ENCODE measurements at places on chromosomes 6 and 20. TPM values are rescaled to one million over a fixed set of nuclear protein-coding genes. Genes with fewer than 3 reads are reported as not detected.
A peak's percentile ranks its signal among the peaks of the same experiment; 100 is the strongest.

DNA sequence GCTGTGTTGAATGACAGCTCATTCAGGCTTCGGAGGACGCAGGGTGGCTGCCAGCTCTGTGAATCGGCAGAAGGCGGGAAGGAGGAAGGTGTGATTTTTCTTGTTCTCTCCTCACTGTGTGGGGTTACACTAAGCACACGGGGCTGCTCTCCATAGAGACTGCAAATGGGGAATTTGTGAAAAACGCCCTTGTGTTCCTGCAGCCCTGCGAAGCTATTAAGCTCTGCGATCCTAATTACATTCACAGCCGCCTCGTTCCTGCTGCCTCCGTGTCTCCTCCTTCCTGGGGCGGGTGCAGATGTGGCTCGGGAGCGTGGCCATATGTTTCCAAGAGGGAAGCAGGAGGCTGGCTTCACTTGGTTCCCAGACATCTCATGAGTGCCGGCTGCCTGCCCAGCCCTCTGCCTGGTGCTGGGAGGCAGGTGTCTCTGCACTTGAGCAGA is 124.0 kb downstream of the TOX2 start:
- no peak for DNase-seq

- peak; percentile 79 for DNase-seq
These were observed 44.5 kb downstream of the RBM38 start for GRCh38 chr20:57435498-57436222.

GRCh38 chr6:93318121-93318520 is 101.2 kb downstream of the EPHA7 start:
- no peak for DNase-seq

- no peak for DNase-seq
These were observed 309.9 kb upstream of the OPRM1 start for GRCh38 chr6:153729189-153729588.

DNA sequence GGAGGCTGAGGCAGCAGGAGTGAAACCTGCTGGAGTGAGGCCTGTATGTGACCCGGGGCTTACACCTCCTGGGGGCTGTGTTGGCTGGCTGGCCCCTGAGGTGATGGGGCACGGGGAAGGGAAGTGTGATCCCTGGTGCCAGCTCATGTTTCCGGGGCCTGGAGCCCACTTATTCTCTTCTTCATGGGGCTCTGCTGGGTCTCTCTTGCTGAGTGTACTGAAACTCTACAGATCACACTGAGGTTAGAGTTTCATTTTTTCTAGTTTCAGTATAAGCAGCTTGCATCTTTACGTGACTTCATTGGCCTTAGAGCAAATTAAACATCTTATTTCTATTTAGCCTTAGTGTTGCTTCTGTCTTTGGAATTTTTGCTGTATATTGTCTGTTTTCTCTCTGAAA is 96.2 kb downstream of the ANKS1A start:
- no peak for DNase-seq

DNA sequence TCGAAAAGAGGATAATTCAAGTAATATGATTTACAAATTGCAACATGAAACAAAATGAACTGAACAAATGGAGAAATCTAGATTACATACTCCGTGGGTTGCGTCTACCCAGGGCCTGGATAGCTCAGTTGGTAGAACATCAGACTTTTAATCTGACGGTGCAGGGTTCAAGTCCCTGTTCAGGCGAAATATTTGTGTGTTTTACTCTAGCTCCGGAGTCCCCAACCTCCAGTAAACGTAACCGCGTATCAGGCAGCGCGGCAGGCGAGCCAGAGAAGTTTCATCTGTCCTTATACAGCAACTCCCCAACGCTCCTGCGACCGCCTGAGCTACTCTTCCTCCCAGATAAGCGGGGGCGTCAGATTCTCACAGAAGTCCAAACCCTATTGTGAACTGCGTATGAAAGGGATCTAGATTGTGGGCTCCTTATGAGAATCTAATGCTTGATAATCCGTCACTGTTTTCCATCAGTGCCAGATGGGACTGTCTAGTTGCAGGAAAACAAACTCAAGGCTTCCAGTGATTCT is 176.1 kb downstream of the TRIM27 start:
- DNase-seq = no peak

DNA sequence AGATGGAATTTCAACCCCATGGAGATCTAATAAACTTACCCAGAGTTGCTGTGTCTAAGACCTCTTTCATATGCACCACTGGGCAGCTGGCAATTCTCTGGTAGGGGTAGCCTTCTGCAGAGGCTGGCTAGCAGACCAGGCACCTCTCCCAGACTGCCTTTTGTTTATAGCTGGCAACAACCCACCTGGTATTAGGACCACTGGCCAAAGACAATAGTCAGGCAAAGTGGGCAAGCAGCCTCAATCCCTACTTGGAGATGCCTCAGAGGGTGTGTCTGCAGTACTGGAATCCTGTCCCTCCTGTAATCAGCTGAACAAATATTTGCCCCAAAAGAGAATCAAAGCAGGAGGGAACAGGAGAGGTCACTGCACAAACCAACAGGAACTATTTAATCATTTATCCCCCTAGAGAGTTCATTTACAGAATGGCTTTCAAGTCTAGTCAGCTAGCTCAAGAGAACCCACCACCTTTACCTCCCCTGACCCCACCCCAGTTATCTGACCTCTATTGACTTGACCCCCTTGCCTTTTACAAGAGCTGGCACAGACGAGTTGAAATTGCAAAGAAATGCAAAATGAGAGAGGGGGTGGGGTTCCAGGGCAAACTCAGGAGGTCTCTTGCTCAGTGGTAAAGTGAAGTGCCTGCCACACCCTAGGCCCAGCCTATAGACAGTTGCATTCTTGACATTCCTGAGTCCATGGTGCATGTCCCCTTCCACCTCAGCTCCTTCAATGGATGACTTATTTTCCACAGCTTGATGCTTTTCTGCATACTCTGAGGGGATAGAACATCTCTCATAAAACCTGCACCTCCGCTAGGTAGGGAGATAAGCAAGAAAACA is 2.8 kb downstream of the BCL2L1 start:
- peak; percentile 63 for DNase-seq

DNA sequence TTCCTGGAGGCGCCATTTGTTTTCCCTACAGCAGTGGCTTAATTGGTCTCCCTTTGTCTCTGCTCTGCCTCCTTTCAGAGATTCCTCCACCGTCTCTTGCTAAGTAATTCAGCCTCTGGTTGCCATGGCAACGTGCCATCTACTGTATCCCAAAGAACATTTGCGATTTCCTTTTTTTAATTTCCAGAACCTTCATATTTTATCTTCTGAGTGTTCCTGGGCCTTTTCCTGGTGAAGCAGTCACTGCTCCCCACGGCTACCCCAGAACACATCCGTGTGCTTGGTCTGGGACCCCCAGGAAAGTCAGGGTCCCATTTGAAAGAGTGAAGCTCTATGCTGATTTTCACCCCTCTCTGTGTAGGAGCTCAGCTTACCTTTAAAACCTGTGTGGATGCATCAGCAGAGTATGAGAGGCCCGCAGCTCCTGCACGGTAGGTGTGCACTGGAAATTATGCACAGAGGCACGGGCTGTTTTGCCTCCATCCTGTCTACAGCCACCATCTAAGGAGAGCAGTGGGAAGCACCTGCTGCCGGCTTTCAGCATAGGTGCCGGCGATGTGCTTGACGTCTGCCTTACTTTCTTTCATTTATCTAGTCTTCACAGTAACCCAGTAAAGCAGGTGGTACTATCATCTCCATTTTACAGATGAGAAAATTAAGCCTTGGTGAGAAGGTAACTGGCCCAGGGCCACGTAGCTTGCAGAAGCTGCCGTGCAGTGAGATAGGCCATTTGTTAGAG is 122.8 kb downstream of the SYCP2 start:
- DNase-seq = peak; percentile 0

- no peak for DNase-seq
These were observed 508.9 kb upstream of the SOX4 start for GRCh38 chr6:21084656-21085055.

- DNase-seq = no peak
These were observed 146.8 kb downstream of the LAMA2 start for GRCh38 chr6:129029778-129030177.

- DNase-seq = peak; percentile 66
These were observed 32.4 kb upstream of the PBOV1 start for GRCh38 chr6:138250513-138251247.

DNA sequence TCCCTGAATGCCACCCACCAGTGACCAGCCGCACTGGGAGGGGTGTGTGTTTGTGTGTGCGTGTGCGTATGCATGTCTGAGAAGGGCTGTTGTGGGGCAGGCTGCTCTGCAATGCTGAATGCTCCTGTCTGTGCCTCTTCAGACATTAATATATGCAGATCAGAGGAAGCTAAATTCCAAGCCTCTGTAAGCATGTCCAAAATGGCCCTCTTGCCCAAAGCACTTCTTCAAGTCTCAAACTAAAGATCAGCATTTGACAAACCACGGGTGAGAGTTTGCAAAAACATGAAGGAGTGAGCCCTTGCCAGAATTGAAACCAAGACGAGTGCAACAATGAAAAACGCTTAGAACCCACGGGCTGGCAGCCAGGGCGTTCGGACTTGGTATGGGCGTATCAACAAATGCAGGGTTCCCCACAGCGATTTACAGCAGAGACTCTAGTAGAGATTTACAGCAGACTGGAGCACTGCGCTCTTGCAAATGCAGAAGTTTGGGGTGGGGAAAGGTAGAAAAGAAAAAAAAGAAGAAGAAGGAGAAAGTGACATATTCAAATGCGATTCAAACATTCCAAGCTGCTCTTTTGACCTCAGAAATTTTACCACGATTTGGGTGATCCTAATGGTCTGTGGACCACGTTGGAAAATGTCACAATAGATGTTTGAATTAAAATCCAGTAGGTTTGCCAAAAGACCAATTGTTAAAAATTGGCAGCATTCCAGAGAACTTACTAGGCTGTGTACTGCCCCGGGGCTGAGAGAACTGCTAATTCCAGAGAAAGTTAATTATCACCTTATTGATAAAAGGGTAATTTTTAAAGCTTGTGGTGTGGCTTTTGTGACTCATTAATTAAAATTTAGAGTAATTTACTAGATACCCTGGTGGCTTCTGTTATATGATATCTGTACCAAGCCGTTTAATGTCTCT is 3.5 kb downstream of the SCML4 start:
- DNase-seq = no peak

DNA sequence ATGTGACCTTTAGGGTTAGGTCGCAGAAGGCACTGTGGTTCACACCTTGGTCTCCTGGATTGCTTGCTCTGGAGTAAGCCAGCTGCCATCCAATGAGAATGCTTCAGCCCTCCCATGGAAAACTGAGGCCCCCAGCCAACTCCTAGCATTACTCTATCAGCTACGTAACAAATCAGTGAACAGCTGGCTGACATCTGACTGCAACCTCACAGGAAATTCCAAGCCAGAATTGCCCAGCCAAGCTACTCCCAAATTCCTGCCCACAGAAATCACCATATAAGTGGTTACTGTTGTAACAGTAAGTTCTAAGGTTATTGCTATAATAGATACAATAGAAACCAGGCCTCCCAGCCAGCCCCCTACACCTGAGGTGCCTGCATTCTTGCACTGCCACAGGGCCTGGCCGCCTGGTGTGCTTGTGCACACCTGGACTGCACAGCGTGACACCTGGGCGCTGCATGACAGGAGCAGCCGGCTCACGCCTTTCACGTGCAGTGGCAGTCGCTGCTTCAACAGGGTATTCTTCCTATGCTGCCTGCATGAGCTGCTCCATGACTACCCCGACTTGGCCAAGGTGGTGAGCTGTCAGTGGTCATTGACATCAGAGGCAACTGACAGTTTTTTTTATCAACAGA is 429.7 kb upstream of the RUNX2 start:
- DNase-seq = no peak

GRCh38 chr6:45643126-45643525 is 265.4 kb upstream of the SUPT3H start:
- DNase-seq = no peak

DNA sequence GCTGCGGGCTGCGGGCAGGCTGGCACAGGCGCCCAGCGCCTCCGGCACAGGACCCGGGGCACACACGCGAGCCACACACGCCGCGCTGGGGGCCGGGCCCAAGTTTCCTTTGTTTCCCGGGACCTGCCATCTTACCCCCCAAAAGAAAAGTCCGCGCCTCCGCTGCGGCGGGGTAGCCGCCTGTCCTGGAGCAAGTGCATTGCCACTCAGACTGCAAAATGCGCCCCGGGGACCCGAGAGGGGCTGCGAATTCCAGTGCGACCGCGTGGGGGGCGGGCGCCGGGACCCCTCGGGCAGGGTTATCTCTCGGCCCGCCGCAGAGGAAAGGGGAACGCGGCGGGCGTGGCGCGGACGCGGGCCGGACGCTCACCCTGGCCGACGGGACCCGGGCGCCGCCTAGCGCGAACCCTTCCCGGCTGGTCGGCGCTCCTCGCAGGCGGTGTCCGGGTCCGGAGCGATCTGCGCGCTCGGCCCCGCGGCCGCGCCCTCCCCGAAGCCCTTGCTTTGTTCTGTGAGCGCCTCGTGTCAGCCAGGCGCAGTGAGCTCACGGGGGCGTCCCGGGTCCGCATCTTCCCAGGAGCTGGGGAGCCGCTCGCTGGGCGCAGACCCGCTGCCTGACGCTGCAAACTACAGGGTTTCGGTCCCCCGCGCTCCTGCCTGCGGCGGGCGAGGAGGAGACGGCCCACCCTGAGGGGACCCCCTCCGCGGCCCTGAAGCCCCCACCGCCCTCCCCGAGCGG is 639 bp upstream of the CD24 start:
- peak; percentile 53 for DNase-seq

DNA sequence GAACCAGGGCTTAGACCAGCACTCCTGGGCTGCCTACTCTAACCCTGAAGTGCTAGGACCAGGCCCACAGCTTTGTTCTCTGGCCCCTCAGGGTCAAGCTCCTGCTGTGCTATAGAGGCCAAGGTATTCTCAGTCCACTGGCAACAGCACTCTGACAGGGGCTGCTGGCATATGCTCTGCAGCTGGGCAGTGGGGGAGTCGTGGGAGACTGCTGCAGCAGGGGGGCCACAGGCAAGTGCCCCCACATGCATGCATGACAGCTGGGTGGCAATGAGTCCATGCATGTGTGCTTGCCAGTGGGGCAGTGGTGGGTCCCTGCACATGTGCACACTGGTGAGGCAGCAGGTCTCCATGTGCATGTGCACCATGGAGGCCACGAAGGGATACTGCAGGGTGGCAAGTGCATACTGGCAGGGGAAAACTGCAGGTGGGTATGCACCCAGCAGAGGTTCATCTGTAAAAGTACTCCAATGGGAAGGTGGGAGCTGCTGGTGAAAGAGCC is 364.9 kb upstream of the IRAK1BP1 start:
- no peak for DNase-seq

GRCh38 chr6:55694148-55694547 is 115.2 kb upstream of the HMGCLL1 start:
- peak; percentile 56 for DNase-seq

GRCh38 chr6:93059911-93060310 is 359.4 kb downstream of the EPHA7 start:
- no peak for DNase-seq

DNA sequence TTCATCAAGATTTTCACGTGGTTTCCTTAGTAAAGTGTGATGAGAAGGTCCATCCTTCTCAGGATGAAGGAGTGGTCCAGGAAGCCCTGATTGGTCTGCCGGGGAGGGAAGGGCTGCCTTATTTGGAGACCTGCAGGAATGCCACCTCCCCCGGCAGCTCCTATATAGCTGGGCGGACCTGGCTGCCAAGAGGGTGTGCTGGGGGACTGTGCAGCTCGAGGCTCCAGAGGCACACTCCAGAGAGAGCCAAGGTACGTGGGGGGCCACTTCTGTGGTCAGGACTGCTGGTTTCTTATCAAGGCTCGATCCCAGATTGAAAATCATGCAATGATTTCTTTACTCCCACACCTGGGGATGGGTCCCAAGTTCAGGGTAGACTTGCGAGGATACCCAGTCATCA is at the start of gene PRND:
Gene PRND (plus strand): TSS at position 191 of the 400 bp plus-strand sequence. CDS start 2,643 bp downstream, outside the sequence.
- no peak for DNase-seq

PTGIS gene
- total RNA-seq = 101 TPM

ATRN gene
- 39.6 TPM for total RNA-seq

CPNE5 gene
- 1.3 TPM for total RNA-seq

SRSF12 gene
- total RNA-seq = 2.2 TPM

PLAGL1 gene
- total RNA-seq = 25.3 TPM

DEFB132 gene
- not detected for total RNA-seq

MLN gene
- total RNA-seq = not detected

HLA-DQA1 gene
- total RNA-seq = 38.8 TPM

Data from mucosa of gallbladder (tissue), 1 donor.